MG63 (cell line): ENCODE measurements at places on chromosomes 1 and 21. TPM values are rescaled to one million over a fixed set of nuclear protein-coding genes. Genes with fewer than 3 reads are reported as not detected.

Gene WNT2B
- 11.0 and 12.0 TPM in 2 replicates for total RNA-seq

Gene TGFBR3
- 1.3 and 1.7 TPM in 2 replicates for total RNA-seq

Gene PTCH2
- not detected in 2 replicates for total RNA-seq

Gene CDC20
- 152 and 260 TPM in 2 replicates for total RNA-seq

Gene DTL
- 35.1 and 36.7 TPM in 2 replicates for total RNA-seq

Gene RHBDL2
- 0.59 TPM in 1 of 2 replicates, not detected in the other for total RNA-seq

- DNase-seq = no peak
These were observed 137.8 kb downstream of the BARHL2 start for GRCh38 chr1:90579212-90579802.

DNA sequence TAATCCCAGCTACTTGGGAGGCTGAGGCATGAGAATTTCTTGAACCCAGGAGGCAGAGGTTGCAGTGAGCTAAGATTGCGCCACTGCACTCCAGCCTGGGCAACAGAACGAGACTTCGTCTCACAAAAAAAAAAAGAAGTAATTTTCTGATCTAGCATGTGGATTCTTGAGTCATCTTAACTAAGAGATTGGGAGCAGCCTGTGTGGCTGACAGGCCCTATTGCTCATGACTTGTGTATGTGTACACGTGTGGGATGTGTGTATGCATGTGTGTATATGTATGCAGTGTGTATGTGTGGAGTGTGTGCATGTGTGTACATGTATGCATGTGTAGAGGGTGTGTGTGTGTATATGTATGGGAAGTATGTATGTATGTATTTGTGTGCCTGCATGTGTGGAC lies 29.5 kb downstream of the DOP1B start:
- no peak for DNase-seq

DNA sequence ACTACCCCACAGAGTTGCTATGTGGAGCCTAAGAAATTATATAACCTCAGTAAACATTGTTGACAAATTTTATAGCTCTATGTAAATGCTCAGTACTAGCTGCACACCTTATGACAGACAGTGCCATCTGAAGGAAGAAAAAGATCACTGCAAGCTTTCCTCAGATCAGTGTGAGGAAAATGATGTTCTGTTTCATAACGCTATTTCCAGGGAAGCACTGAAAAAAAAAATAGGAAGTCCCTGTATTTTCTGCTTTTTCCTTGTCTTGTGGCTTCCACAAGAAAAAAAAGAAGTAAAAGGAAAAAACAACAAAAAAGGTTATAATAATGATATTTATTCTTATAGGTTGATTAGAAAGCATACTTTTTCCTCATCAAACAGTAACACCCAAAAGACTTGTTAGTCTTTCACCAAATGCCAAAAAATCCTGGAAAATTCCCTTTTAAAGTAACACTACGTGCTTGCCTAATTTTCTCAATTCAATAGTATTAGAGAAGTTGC lies 23.2 kb downstream of the LYST start:
- no peak for DNase-seq

- DNase-seq = no peak
These were observed 28.4 kb downstream of the DISP3 start for GRCh38 chr1:11507309-11507708.

GRCh38 chr1:241964550-241965282 lies 7.1 kb downstream of the BECN2 start:
- no peak for DNase-seq
